ENCODE measurements at places on chromosomes 11 and 22.

DNA sequence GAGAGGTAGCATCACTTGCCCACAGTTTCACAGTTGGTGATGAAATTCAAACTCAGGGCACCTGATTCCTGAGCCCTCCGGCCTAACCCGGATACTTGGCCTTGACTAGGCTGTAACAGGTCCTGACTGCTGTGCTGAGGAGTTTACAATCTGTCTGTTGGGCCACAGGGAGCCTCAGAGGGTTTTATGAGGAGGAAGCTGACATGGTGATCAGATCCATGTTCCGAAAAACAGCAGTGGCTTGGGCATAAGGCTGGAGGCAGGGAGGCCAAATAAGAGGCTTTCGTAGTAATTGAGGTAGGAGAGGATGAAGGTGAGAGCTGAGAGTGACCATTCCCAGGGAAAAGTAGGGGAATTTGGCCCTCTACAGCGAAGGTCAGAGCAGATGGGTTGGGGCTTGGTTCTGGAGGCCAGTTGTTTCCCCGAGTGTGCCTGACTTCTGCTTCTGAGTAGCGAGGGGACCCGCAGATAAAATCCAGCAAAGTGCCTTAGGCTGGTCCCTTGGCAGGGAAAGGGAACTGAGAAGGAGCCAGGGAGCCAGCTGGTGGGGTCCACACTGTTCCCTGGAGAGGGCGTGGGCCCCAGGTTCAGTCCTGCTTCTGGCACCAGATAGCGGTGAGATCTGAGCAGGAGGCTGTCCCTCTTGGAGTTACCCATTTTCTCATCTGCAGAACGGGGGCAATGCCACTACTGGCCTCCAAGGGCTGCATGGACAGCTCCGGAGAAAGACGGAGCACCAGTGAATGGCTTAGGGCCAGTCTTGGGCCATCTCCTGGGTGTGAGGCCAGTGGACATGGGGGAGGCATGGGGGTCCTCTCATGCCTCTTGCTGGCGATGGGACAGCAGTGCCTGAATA is 6.5 kb downstream of the PRDM11 start:
- no peak for DNase-seq

DNA sequence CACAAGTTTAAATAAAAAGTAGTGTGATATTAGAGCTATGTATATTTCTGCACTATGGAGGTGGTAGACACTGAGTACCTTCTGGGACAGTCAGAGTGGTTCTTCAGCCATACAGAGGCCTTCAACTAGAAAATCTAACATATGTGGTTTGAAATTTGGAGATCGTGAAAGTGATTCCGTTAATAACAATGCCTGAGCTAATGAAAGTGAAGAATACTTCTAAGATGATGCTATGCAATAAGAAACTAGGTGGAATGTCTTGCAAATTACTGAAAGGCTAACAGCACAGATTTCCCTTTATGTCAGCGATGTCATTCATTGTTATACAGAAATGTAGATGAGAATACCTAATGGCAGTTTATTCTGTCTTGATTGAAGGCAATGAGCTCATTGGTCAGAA is 1984.7 kb upstream of the RAG2 start:
- DNase-seq = no peak

DNA sequence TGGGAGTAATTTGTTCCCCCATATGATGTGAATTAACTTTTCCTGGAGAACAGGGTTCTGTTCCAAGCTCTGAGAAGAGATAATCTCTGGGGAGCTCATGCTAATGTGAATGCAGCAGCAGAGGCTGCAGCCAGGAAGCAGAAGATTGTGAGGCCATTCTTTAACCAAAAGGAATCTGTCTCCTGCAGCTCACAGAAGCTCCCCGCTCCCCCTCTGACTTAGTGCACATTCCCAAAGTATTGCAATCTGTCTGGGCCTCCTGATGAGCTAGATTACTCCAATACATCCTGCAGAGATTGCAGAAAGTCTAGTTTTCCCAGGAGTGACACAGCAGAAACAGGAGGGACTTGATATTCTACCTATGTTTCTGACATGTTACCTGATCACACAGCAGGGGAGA is 420.6 kb upstream of the FAT3 start:
- DNase-seq = peak; percentile 60

GRCh38 chr11:3723014-3723708 is 52.0 kb upstream of the CHRNA10 start:
- no peak for DNase-seq

DNA sequence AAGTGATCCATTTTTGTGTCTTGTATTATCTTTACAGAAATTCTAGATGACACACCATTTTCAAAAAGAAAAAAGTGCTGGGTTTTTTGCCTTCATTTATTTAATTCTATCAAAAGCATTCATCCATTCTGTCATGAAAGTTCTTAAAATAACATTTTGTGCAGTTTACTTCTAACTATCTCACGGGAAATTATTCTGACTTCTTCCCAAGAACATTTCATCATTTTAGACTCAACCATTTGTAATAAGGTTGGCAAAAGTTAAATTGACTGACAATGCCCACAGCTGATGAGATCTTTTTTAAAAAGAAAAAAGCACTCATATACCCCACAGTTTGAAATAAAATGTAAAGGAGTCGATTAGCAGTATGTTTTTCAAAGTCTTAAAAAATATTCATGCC is 68.5 kb downstream of the SBF2 start:
- no peak for DNase-seq

DNA sequence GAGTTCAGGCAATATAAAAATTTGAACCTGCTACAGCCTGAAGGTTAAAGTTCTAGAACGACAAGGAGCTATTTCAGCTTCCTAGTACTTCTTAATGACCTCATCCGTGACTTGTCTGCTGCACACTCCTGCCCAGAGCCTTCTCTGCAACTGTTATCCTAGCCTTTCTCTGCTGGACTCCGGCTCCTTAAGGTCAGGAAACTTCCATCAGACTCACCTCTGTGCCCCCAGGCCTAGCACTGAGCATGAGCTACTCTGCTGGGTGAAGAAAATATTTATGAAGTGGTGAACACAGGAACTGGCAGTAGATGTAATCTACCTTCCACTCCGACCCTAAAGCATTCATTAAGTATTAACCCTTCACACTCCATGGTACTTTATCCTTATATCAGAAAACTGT is 18.4 kb downstream of the CSNK2A3 start:
- DNase-seq = no peak

GRCh38 chr11:12876340-12876739 is 132.8 kb upstream of the RASSF10 start:
- DNase-seq = no peak

DNA sequence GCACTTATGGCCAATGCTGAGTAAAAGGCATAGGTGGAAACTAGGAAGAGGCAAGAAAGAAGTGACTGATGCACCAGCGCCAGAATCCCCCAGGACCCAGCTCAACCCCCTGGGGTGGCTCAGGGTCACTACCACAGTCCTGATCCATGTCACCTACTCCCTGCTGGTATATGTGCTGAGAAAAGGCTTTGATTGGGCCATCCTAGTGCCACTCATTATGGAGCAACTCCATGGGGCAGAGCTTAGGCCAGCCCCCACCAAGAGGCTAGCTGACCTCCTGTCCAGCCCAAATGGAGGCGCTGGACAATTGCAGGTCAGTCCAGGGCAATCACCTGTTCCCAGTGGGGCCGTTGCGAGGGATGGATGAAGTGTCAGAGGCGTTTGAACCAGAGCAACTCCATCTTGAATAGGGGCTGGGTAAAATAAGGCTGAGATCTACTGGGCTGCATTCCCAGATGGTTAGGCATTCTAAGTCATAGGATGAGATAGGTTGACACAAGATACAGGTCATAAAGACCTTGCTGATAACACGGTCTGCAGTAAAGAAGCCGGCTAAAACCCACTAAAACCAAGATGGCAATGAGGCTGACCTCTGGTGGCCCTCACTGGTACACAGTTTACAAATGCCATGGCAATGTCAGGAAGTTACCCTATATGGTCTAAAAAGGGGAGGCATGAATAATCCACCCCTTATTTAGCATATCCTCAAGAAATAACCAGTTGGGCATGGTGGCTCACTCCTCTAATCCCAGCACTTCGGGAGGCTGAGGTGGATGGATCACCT is 20.6 kb upstream of the DAGLA start:
- DNase-seq = no peak

- DNase-seq = peak; percentile 85
Measured at GRCh38 chr11:61041755-61042518, 60.4 kb upstream of the CD5 start.

DNA sequence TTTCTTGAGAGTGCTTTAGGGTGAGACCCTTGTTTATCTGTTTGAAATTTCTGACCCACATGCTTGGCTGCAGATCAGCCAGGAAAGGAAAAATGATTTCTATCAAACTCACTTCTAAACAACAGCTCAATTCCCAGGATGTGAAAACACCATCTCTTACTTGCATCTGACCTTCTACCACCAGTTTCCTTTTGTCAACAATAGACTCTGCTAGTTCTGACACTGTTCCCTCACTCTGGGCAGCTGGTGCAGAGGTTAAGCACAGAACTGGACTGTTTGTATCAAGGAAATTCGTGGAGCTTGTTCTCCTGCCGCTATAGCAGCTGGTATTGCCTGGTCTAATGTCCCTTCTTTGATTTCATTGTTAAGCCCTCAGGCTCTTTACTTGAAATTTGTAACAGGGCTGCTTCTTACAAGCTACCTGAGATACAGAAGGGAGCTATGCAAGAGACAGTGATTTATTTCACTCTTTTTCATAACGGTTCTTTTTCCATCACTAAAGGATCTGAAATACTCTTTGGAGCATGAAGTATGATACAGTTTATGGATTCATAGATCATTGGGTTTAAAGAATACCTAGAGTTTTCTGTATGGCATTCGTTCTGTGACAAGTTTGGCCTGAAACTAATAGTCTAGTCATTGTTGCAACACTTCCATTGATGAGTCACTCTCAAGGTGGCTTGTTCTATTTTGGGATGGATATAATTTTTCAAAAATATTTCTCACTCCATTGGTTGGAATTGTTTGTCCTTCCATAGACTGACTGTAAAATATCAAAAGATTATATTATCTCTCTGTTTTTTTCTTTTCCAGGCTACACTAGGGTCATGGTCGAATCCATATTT is 178.2 kb upstream of the ZC3H12C start:
- no peak for DNase-seq

GRCh38 chr11:120012245-120012644 is 125.7 kb downstream of the TRIM29 start:
- DNase-seq = peak; percentile 55

DNA sequence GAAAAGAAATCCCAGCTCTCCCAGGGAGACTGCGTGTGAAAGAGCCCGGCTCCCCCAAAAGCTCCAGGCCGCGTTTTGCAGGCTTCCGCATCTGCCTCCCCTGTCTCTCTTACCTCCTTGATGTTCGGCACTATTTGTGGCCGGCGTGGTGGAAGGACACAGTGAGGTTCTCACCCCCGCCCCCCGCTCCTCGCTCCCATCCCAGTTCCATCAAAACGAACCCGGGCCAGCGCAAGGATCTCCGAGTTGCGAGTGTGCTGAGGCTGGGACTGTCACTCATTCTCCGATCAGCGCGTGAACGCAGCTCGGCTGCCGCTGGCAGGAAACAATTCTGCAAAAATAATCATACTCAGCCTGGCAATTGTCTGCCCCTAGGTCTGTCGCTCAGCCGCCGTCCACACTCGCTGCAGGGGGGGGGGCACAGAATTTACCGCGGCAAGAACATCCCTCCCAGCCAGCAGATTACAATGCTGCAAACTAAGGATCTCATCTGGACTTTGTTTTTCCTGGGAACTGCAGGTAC is at the start of gene NCAM1:
Gene NCAM1 (plus strand): TSS at position 275 of the 523 bp plus-strand sequence.
- DNase-seq = peak; percentile 98

- no peak for DNase-seq
Measured at GRCh38 chr22:23137905-23138561, 3.8 kb downstream of the RSPH14 start.

- DNase-seq = no peak
Measured at GRCh38 chr11:34810107-34810562, 106.0 kb downstream of the APIP start.

- no peak for DNase-seq
Measured at GRCh38 chr22:30674482-30674881, 6.8 kb upstream of the DUSP18 start.

DNA sequence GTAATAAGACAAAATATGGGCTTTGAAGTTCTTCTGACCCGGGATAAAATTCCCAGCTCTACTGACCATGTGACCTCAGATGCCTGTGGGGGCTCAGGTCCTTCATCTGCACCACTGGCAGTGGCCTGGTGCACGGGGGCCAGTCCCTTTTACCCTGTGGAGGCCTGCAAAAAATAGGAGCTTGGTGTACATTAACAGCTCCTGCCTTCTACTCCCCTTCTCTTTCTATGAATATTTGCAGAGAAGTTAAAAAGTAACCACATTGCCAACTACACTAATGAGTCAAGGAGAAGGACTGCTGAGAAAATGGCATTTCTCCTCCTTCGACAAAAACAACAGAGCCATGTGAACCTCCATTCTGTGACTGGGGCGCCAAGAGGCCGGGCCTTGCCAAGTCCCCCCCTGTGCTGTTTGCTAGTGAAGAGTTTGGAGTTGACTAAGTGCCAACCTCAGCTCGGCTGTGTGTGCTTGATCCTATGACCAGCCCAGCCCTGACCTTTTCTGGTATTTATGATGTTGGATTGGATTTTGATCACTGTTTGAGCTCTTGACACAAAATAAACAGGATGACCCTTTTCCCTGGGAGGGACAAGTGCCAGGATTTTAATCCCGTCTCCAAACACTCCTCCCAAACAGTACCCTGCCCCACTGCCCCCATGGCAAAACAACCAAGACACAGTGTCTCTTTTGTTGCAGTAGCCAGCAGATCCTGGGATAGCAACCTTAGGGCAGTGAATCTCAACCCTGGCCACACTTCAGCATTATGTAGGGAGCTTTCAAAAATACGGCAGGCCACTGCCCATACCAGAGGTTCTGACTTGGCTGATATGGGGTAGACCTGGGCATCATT is 380.1 kb downstream of the LARGE1 start:
- peak; percentile 42 for DNase-seq

GRCh38 chr11:61834278-61835048 is 6.4 kb downstream of the FADS2 start:
- DNase-seq = peak; percentile 60

DNA sequence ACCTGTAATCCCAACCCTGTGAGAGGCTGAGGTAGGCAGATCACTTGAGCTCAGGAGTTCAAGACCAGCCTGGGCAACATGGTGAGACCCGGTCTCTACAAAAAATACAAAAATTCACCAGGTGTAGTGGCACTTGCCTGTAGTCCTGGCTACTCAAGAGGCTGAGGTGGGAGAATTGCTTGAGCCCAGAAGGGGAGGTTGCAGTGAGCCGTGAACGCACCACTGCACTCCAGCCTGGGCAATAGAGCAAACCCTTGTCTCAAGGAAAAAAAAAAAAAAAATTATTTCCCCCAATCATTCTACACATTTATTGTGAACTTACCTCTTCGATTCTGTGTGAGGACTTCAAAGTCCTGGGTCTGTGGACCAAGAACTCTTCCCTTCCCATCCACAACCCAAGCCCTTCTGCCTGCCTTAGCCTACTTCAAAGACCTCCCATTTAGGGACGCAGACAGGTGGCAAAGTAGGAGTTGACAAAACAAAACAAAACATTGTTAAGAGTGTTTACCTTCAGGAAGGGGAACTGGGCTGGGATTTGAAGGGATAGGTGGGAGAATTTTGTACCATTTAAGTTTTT is 3.8 kb upstream of the WEE1 start:
- no peak for DNase-seq

- no peak for DNase-seq
Measured at GRCh38 chr11:110837603-110838002, 125.4 kb upstream of the ARHGAP20 start.
